ENCODE measurements at places on chromosomes 7 and 10.

GRCh38 chr10:30980951-30981616 lies 50.6 kb downstream of the ZNF438 start:
- no peak for DNase-seq

- no peak for DNase-seq
Measured at GRCh38 chr10:93478873-93479272, 3.3 kb downstream of the MYOF start.

- DNase-seq: no peak
Measured at GRCh38 chr7:40230101-40230500, 95.3 kb downstream of the SUGCT start.

DNA sequence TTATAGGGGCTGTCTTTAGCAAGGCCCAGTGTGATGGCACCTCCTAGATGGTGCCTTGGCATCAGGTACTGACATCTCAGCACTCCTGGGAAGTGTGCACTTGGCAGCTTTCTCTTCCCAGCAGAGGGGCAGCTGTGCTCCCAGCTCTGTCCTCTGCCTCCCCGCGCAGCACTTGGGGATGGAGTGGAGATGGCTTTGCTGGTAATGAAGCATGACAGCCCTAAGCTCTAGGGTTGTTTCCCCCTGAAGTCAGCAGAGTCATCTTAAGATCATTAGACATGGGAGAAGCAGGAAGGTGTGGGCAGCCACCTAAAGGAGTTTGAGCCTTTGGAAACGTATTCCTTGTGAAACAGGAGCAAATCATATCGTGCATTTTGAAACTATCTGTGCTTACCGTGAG lies 46.7 kb downstream of the HTRA1 start:
- no peak for DNase-seq

DNA sequence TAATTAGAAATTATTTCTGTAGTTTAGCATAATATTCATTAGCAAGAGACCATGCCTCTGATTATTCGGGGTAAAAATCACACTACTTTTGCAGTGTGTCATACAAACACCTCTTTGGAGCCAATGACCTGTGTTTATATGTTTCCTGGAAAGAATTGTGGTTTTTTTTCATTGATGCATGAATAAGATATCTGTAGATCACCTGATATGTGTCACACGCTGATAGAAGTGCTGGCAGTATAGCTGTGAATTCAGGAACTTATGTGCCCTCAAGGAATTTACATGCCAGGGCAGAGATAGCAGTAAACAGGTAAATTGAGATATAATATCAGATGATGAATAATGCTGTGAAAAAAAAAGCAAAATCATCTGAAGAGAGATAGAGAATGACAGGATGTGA lies 118.2 kb downstream of the VPS50 start:
- DNase-seq: no peak

- DNase-seq: no peak
Measured at GRCh38 chr10:62002753-62003152, 101.3 kb downstream of the ARID5B start.

GRCh38 chr7:64555046-64555445 lies 7.8 kb downstream of the ZNF680 start:
- DNase-seq: no peak

- DNase-seq: no peak
Measured at GRCh38 chr7:157527686-157528085, 190.9 kb downstream of the DNAJB6 start.

- DNase-seq: no peak
Measured at GRCh38 chr7:7869036-7869435, 99.6 kb upstream of the GLCCI1 start.

Measured in stimulated activated CD4-positive, alpha-beta T cell treated with anti-CD3 and anti-CD28 coated beads, Interleukin-1b, Interleukin-23, amount 100 ng/mL, for 1 hour (primary cell).